ENCODE measurements at places on chromosomes 1 and 21.

- peak; percentile 14 for DNase-seq
Observed at GRCh38 chr1:79293611-79294010, 287.1 kb upstream of the ADGRL4 start.

DNA sequence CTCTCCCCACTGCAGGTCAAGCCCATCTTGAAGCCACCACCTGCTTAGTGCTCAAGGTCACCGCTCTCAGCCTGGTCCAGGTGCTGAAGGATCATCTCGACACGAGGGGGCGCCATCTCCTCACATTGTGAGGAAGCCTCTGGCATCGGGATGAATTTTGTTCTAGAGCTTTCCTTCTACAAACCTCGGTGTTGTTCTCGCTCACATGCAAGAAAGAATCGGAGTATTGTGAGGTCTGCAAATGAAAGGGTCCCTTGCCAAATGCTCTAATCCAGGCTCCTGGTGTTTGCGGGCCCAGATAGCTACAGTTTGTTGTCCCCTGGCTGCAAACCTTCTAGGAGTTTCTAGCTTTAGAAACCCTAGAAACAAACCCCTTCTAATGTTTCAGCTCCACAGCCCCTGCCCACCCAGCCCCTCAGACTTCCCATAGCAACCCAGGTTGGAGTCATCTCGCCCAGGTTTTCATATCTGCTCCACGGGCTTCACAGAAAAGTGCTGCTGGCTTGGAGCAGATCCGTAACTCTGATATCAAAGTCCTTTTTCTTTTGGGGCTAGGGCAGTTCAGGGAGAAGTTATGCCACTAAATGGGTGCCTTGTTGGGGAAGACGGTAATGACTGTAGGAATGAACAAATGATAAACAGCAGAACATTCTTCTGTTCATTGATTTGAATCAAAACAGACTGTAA is 8.6 kb upstream of the ATP5PO start:
- peak; percentile 75 for DNase-seq

DNA sequence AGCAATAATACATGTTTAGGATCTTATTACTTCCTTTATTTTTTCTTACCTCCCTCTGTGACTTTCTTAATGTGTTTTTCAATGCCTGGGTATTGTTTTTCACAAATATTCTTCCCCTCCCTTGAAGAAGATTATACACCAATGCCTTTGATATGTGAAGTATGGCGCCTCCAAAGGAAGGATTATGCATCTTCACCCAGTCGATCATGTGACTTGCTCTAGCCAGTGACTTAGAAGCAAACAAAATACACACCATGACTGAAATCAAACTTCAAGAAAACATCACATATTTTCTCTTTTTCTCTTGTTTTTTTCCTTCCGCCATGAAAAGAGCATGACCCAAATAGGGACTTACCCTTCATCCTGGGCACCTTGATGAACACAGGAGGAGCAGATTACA is 297.1 kb downstream of the NCAM2 start:
- DNase-seq: no peak

- DNase-seq: no peak
Observed at GRCh38 chr1:3690282-3691065, 38.2 kb downstream of the TP73 start.

- no peak for DNase-seq
Observed at GRCh38 chr21:45326891-45327440, 39.3 kb upstream of the POFUT2 start.

- DNase-seq: no peak
Observed at GRCh38 chr1:201399352-201400126, 415 bp upstream of the LAD1 start.

DNA sequence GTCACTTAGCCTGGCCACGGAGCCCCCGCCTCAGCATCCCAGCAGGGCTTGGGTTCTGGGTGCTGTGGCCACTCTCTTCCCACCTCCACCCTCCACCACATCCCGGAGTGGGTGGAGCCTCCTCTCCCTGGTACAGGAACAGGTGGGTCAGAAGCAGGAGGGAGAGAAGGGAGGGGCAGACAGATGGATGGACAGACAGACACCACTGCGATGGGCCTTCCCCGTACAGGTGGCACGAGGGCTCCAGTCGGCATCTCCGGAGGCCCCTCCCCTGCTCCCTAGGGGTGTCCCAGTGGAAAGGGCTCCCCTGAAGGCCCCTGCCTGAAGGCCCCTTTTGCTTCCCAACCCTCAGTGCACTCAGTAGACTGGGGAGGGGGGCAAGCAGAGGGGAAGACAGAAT is 96.9 kb upstream of the TARDBP start:
- no peak for DNase-seq

- DNase-seq: no peak
Observed at GRCh38 chr1:41448821-41449220, 35.7 kb downstream of the EDN2 start.

GRCh38 chr1:93574511-93574910 is 107.1 kb downstream of the BCAR3 start:
- DNase-seq: no peak

DNA sequence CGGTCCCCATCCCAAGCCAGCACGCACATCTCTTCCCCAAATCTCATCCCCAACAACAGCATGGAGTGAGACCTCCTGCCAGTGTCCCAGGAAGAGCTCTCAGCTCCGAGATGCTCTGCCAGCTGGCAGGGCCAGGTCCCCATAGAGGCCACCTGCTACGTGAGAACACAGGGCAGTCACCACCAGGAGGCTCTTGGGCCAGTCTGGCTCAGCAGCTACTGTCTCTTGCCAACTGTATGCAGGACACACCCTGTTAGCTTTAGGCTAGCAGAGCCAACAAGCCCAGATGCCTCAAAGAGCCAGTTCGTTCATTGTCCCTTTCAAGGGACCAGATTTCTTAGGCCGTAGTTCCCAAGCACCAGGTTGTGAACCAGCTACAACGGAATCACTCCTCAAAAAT is 36.9 kb downstream of the FBXO2 start:
- DNase-seq: no peak

GRCh38 chr21:16046656-16047330 is 317.0 kb downstream of the USP25 start:
- DNase-seq: peak; percentile 23

DNA sequence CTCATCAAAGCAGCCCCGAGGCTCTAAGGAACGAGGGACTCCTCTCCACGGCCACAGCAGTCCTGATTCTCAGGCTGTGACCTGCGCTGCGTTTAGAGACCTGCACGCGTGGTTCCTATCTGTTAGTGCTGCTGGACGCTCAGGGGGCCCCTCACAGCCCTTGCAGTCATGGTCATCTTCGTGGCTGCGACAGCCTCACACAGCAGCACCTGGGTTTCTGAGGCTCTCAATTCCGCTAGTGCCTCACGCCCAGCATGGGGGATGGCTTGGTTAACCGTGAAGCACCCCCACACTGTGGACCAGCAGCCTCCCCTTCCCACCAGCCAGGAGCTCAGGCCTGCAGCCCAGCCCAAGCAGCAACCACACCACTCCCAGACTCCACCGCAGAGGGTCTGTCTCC is 7.8 kb downstream of the MORN1 start:
- no peak for DNase-seq

DNA sequence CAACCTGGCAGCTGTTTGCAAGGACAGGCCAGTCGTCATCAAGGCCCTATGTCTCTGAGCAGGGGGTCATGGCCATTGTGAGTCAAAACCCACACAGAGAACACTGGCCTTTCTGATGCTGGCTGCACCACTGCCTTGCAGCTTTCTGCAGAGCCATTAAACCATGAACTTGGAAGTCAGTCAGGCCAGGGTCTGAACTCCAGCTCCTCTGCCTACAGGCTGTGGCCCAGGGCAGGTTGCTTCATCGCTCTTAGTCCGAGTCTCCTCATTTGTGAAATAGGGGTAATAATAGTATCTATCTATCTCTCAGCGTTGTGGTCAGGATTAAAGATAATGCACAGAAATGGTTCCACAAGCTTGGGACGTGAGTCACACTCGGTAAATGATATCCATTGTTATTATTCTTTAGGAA is 35.8 kb upstream of the HIVEP3 start:
- peak; percentile 72 for DNase-seq

- no peak for DNase-seq
Observed at GRCh38 chr1:62905309-62905708, 121.4 kb downstream of the ATG4C start.

- peak; percentile 34 for DNase-seq
Observed at GRCh38 chr1:23452011-23452411, 27.5 kb upstream of the TCEA3 start.

DNA sequence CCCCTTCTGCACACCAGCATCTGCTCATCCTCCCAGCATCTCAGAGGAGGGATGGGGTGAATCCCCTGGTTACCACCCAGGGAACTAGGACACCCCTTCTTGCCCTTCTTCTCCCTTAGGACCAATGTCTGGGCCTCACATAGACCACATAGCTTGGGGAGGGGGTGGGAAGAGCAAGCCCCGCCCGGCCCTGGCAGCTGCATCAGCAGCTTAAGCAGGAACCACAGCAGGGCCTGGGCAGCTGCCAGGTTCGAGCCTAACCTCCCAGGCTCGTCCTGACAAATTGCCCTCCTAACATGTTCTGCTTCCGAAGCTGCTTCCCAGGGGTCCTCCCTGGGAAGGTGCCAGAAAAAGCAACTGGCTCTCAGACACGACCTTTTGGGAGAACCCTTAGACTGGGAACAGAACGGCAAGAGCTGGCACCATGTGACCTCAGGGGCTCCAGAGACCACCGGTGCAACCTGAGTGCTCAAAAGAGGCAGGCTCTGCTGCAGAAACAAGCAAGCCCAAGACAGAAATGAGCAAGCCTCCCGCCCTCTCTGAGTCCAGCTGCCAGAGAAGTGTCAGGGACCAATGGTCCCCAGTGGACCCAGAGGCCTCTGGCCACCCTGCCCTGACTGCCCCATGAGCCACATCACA is 18.4 kb upstream of the CLSTN1 start:
- peak; percentile 51 for DNase-seq

DNA sequence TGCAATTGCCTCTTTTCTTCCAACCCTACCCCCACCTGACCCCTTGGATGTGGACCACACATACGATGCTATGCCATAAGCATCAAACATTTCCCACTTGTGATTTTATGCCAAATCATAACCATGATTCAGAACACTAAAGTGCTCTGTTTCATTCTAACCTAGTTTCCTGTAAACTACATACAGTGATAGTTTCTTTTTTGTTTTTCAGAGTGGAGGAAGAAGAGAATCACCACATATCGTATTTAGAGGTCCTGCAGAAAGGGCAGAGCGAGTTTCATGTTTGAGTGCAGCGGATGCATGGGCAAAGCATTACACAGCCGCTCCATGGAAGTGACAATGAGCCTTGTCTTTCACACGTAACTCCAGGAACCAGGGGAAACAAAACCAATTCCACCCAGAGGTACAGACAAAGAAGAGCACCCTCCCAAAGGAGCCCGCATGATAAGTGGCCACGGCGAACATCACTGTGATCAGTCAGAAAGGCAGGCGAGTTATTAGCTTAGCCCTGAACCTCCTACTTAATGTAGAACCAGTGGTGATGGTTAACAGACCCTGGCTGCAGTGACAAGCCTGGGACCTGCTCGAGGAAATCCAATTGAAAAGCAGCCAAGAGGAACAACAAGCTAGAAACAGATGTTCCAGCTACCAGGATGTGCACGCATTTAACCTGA is 64.0 kb upstream of the ZNF281 start:
- DNase-seq: no peak

GRCh38 chr1:11878891-11879190 is 20.1 kb upstream of the NPPB start:
- no peak for DNase-seq

GRCh38 chr1:64969305-64970046 is 3.1 kb upstream of the JAK1 start:
- peak; percentile 36 for DNase-seq

DNA sequence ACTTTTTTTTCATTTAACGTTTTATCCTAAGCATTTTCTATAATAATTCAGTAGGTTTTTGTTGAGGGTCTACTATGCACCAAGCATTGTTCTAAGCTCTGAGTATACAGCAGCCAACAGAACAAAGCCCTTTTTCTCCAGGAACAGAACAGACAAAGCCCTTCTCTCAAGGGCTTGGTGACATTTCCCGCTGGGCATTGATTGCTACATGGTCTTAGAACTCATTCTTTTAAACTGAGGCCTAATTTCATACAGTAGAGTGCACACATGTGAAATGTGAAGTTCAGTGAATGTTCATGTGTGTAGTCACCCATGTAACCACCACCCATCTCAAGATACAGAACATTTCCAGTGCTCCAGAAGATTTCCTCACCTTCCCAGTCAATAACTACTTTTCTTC is 15.2 kb upstream of the PDIK1L start:
- DNase-seq: no peak

DNA sequence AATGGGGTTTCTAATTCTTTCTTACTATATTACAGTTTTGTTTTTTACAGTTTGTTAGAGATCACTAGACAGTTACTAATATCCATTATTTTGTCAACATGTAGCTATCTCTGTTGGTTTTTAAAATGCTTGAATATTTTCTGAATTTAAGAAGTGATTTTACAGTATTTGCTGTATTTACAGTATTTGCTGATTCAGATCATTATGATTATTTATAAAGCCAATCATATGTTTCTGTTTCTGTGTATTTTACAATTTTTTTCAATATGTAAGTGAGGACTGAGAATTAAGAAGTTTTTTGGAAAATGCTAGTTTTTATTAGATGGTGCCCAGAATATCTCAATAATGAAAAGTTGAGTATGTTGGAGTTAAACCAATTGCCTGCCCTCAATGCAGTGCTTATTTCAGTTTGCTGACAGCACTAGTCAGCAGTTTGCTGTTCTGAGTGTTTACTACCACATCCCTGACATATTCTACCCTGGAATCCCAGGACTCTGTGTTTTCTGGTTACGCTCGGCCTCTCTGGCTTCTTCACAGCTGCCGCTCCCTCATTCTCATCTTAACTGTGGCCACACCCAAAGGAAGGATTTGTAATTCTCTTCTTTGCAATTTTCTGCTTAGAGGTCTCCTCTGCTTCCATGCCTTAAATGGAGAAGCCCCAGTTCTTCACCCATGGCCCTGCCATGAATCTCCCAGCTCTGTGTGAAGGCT is 68.0 kb upstream of the BACH1 start:
- DNase-seq: peak; percentile 70

- no peak for DNase-seq
Observed at GRCh38 chr1:204740354-204740753, 54.8 kb upstream of the LRRN2 start.

DNA sequence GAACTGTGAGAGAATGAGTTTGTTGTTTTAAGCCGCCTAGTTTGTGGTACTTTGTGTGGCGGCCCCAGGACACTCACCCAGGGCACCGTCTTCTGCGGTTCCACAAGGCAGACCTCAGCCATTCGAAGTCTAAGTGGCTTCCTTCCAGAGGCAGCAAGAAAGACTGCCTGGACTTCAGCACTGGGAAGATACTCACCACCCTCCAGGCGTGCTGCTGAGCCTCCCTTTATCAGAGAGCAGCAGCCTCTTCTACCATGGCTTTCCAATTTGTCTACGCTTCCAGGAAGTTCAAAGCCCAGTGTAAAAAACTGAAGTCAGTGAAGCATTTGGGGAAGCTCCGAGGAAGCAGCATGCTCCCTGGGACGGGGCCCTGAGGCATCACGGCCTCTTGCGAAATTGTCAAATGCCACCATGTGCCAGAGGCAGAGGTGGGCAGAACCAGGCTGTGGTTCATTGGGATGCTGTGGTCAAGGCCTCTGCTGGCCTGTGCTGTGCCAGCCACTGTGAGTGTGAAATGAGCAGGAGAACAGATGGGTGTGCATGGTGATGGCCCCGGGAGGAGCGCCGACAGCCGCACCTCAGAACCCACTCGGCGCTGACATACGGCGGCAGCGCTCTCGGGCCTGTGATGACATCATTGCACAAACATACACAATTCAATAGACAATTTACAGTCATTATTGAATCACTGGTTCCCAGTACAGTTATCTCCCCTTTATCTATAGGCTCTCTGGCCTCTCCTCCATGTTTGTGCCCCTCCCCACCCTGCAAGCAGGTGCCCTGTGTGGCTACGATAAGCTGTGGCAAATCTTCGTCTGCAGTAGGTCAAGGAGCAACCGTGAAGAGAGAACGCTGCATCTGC is 110.4 kb downstream of the PDE9A start:
- DNase-seq: no peak

GRCh38 chr21:31558189-31558961 is 101.1 kb upstream of the SOD1 start:
- DNase-seq: no peak

Measured in fibroblast of skin of scalp (primary cell).